ENCODE measurements at places on chromosomes 7 and 10. TPM values are rescaled to one million over a fixed set of nuclear protein-coding genes. Genes with fewer than 3 reads are reported as not detected.

Gene RELN
- not detected for total RNA-seq

Gene OR9A4
- total RNA-seq = not detected

Gene CALCR
- total RNA-seq = 4.0 TPM

Gene DRGX
- total RNA-seq = not detected

Gene C1QL3
- total RNA-seq = 0.92 TPM

Gene CDC14C
- total RNA-seq = 0.07 TPM

Gene SLC26A3
- not detected for total RNA-seq

Gene PILRB
- 18.6 TPM for total RNA-seq

Gene SFTPD
- total RNA-seq = 0.21 TPM

Gene SLC4A2
- 105 TPM for total RNA-seq

Gene SMKR1
- not detected for total RNA-seq

Gene PCLO
- 1.5 TPM for total RNA-seq

Gene EMX2
- not detected for total RNA-seq

Measured in H7 (cell line).